ENCODE measurements at places on chromosomes 5 and 9.

DNA sequence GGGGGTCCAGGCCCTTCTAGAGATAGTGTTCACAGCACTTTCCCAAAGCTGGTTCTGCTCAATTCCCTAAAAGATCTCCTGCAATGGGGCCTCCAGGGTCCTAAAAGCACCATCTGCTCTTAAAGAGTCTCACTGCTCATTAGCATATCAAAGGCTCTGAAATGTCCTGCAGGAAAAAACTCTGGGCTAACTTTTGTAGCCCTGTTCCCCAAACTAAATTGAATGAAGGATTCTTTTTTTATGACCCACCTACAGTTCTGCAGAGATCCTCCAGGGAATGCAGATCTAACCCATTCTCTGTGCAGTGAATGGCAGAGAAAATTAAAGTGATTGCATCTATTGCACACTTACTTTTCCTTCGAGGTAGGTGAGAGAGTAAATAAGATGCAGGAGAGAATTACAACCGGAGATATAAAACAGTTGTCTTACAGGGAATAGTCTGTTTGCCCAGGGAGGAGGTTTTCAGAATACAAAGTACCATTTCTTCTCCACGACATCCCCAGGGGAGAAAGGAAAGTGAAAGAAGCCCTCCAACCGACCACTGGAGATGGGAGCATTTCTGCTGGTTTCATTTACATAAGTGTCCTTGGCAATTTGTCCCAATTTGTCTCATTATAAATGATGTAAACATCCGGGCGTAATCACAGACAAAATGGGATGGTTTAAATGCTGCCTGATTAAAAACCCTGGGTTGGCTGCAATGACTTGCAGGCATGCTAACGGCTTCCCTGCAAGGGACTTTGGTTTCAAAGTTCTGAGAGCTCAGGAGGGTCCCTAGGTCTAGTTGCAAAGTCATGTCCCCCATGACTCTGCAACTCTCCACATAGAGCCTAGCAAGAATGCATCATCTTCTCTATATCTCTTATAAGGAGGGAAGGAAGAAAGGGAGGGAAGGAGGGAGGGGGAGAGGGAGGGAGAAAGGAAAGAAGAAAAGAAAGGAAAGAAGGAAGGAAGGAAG lies 114.0 kb downstream of the KCNIP1 start:
- no peak for DNase-seq

- DNase-seq = no peak
Observed at GRCh38 chr9:6198251-6198650, 17.4 kb upstream of the IL33 start.

GRCh38 chr9:102550266-102550665 lies 444.9 kb upstream of the CYLC2 start:
- DNase-seq = no peak

DNA sequence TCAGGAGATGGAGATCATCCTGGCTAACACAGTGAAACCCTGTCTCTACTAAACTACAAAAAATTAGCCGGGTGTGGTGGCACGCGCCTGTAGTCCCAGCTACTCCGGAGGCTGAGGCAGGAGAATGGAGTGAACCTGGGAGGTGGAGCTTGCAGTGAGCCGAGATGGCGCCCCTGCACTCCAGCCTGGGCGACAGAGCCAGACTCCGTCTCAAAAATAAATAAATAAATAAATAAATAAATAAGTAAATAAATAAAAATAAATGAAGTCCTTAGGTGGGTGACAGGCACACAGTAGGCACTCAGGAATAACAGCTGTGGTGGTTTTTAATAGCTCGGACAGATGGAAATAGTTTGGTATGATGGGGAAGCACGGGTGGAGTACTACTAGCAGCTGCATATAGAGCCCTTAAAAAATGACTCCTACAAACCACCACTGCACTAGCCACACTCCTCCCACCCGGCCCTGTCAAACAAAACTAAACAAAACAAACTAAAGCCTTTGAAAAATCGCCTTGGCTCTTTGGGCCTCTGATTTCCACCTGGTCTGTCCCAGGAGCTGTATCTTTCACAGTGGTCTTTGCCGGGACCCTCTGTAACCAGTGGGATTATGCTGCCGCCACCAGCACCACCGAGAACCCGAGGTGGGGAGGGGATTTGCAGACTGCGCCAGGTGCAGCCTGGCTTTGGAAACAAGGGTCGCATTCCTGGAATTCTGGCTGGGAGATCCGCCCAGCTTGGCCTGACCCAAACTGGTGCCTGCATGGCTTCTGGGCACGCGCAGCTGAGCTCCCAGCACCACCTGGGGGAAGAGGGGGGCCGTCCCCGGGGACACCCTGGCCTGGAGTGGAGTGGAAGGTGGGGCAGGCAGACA lies 5.1 kb upstream of the WDR5 start:
- DNase-seq = no peak

DNA sequence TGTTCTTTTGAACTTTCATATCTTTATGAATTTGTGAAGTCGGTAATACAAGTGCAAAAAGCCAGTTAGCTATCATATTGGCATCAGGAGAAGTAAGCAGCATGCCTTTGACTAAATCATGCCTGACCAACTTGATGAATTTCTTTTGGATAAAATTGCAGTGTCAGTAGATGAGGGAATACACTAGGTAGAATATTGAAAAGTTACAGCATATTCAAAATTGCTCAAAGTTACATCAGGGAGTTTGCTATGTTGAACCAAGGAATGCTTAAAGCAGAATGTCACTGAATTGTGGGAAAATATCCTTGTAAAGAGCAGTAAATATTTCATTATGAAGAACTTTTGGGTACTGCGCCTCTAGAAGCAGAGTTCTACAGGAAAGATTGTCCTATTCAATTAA lies 87.1 kb upstream of the TLX3 start:
- DNase-seq = no peak

DNA sequence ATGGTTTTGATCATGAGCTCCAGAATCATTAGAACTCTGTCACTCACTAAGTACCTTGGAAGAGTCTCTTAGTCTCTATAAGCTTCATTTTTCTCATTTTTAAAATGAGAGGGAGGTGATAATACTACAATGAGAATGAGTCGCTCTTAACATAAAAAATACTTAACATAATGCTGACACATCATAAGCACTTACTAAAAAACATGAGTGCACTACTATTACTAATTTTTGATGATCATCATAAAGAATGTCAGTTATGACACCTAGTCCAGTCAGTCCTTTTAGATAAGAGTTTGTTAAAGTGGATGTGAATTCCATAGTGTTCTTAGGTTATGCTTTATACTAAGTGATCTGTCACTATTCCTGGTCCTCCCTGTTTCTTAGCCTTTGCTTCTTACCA lies 200.4 kb upstream of the SLC24A2 start:
- DNase-seq = no peak

DNA sequence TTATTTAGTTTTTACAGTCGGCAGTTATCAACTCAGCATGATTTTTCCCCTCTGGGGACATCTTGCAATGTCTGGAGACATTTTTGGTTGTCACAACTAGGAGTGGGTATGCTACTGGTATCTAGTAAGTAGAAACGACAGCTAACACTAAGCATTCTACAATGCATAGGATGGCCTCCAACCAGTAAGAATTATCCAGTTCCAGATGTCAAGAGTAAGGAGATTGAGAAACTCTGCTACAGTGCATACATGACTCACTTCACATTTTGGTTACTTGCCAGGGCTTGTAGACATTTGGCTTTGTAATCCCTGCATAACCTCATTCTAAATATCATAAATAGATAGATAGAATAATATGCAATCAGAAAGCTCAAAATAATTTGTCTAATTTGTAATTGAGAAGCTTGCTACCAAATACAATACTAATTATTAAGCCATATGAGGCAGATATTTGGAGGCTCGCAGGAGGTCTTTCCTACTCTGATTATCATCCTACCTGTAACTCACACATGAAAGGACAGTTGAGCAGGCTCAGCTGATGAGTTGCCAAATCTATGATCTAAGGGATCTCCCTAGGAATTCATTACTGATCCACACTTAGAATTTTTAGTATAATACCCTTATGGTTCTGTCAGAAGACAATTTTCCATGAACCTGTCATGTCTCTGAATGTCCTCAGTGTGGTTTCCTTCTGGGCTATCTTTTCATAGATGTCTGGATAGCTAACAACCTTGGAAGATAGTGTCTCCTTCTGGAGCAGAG lies 346.9 kb upstream of the TLE4 start:
- no peak for DNase-seq

GRCh38 chr9:136881691-136882108 lies 4.6 kb upstream of the TRAF2 start:
- DNase-seq = no peak

DNA sequence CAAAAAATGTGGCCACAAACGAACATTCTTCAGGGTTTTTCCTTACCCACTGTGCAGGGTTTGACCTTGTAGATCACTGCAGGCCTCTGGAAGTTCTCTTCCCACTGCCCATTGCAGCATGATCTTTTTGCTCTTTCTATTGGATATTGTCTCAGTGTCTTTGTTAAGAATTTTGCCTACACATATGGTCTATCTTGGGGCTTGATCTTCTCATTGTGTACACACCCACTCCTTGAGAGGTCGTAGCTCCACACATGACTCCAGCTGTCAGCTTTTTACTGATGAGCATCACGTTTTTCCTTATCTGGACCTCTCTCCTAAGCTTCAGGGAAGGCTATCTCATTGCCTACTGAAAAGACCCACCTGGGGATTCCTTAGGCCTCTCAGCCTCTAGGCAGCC lies 3.0 kb upstream of the GLRX start:
- DNase-seq = no peak

GRCh38 chr9:114141553-114142402 lies 13.6 kb upstream of the COL27A1 start:
- DNase-seq = no peak

DNA sequence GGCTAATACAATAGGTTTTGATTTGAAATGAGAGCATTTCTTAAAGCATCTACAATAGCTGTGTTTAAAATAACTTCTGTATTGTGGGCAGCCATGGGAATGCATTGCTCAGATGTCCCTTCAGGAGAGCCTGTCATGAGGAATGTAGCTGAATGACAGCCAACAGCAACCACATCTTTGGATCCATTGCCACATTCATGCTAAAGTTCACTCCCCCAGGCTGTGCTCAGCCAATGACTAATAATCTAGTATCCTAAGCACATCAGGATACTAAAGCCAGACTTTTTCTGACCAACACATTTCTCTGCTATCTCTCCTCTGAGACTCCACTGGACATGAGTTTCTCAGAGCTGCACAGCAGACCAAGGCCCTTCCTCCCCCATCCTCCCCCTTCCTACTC lies 45.5 kb downstream of the HTR1A start:
- no peak for DNase-seq

DNA sequence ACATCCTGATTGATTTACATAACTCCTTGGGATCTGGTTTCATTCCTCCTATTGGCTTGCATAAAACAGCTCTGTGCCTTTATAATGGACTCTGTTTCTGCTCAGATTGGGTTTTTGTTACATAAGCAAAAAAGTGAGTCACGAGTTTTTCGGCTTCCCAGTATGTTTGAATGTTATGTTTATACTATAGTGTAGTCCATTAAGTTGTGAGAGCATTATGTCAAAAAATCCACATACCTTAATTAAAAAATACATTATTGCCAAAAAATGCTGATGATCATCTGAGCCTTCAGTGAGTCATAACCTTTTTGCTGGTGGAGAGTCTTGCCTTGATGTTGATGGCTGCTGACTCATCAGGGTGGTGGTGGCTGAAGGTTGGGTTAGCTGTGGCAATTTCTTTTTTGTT lies 144.6 kb downstream of the CCDC171 start:
- DNase-seq = no peak

DNA sequence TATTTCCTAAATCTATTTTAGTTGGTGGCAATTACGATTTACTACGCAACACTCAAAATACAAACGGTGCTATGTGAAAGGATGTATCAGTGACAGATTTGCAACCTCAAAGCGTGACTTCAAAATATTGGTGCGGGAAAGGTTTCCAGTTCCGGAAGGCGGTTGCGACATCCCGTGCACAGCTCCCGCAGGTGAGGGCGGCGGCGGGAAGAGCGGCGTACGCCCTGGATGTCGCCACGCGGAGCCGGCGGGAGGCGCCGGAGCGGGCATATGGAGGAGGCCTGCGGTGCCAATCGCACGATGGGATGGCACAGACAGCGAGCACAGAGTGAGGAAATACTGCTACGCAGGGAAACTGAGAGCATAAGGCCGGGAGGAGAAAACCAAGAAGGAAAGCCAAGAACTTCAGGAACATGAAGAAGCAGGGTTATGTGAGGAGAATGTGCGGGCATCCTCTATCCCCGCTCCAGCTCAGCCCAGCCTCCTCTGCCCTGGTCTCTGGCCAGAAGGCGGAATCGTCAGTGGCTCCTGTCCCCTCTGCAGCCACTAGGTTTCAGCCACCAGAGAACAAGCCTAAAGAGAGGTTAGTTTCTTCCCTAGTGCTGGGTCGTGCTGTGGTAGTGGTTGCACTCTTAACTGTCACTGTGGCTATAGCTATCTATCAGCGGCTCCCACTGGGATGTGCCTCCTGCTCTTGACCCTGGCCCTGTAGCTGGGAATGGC lies 378.1 kb upstream of the TLE4 start:
- no peak for DNase-seq

GRCh38 chr5:68845131-68845530 lies 248.7 kb upstream of the SLC30A5 start:
- DNase-seq = no peak

- DNase-seq = no peak
Observed at GRCh38 chr5:53488195-53488722, 7.8 kb downstream of the FST start.

DNA sequence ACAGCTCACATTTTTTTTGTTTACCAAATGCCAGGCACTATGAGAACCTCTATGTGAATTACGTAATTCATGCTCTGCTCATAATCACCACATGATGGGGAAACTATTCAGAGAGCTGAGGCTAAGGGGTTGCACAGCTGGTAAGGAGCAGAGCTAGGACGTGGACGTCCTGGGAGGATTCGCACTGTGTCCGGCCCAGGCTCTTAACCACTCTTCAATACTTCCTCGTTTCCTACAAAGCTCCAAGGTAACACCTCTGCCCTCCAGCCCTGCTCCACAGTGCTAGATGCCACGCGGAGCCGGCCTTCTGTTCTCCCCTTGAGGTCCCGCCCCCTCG lies 8.7 kb downstream of the PHF19 start:
- no peak for DNase-seq

DNA sequence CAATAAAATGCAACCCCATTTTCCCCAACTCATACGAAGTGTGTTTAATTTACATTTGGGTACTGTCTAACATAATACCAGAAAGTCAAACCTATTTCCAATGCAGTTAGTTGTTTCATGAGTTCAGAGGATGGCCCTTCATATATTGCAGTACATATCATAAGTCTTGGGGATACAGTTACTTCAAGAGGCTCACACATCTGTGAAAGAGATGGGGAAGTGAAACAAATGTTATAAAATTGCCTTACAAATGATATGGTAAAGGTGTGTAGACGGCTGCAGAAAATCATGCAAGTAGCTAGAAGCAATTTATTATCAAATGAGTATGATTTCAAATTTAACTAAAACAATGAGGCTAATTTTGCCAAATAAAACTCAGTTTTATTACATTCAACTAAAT lies 219.0 kb upstream of the CDH12 start:
- DNase-seq = no peak

- no peak for DNase-seq
Observed at GRCh38 chr9:112009656-112010055, 113.0 kb downstream of the UGCG start.

DNA sequence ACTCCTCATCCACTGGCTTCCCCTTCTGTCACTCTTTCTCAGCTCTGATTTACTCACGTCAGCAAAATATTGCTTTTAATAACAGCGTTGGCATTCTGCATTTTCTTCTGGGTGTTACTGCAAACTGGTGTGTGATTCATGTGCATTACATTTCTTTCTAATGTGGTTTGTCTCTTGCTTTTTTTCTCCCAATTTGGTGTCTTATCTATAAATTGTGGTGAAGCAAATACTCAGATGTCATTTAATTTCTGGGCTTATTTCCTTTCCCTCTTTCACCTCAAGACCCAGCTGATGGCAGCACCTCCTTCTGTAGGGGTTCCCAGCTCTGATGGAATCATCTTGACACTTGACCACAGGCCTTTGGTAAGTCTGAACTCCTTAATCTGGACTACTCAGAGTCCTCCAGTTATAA lies 180.7 kb upstream of the ZNF618 start:
- DNase-seq = no peak
